Left kidney (tissue), 8 donors: ENCODE measurements at places on chromosomes 11 and 22. TPM values are rescaled to one million over a fixed set of nuclear protein-coding genes. Genes with fewer than 3 reads are reported as not detected.

The MPPED1 gene
- polyA plus RNA-seq, result 1.2 TPM

The SH3BP1 gene
- 27.1 TPM for polyA plus RNA-seq

The VEGFB gene
- polyA plus RNA-seq, result 87.6 TPM

The CEND1 gene
- polyA plus RNA-seq, result 0.27 TPM

The KCNQ1 gene
- 9.1 TPM for polyA plus RNA-seq

The CABP4 gene
- 1.0 TPM for polyA plus RNA-seq

The BDNF gene
- 1.5 TPM for polyA plus RNA-seq

The PPM1F gene
- 39.2 TPM for polyA plus RNA-seq

The CTSC gene
- polyA plus RNA-seq, result 223 TPM

The KCNE3 gene
- 26.1 TPM for polyA plus RNA-seq

The ARHGAP20 gene
- 5.7 TPM for polyA plus RNA-seq

The CARD18 gene
- not detected for polyA plus RNA-seq

The IFITM10 gene
- 0.22 TPM for polyA plus RNA-seq

The GRAMD1B gene
- polyA plus RNA-seq, result 13.0 TPM

The DEFB131B gene
- polyA plus RNA-seq, result 1.4 TPM

The TMEM191B gene
- 0.50 TPM for polyA plus RNA-seq
